Suprapubic skin (tissue), 4 donors: ENCODE measurements at places on chromosomes 7 and 10. TPM values are rescaled to one million over a fixed set of nuclear protein-coding genes. Genes with fewer than 3 reads are reported as not detected.

- H3K27ac ChIP-seq: no peak overlapping the region
- no peaks in the 10 kb centered on the region for H3K4me1 ChIP-seq
- H3K27me3 ChIP-seq: no peaks in the 10 kb centered on the region
These were observed 142.1 kb downstream of the PHTF2 start for GRCh38 chr7:77940647-77941046.

- DNase-seq: no peak
- H3K27ac ChIP-seq: no peak overlapping the region
- no peaks in the 10 kb centered on the region for H3K27me3 ChIP-seq
These were observed 22.3 kb downstream of the MRPS33 start for GRCh38 chr7:140992422-140992821.

Gene NEURL1
- not detected for total RNA-seq

Gene CCDC172
- total RNA-seq: not detected

- no peaks in the 10 kb centered on the region for H3K27me3 ChIP-seq
- no peaks in the 10 kb centered on the region for H3K36me3 ChIP-seq
- DNase-seq: no peak
- H3K27ac ChIP-seq: no peak overlapping the region
These were observed 28.5 kb downstream of the CAV1 start for GRCh38 chr7:116553168-116553964.

DNA sequence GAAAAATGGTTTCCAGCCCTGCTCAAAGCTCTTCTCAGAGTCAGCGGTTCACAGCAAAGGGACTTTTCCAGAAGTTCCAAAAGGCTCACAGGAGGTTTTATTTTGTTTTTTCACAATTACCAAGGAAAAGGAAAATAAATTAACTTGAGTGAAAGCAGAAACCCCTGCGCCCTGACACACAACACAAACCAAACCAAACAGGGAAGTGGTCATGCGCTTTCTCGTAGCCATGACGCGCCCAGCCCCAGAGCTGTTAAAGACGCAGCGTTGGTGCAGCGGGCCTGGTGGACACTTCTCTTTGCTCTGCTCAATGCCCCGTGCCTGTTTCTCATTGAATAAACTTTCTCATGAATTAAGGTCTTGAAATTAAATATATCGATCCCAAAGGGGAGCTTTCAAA lies 134.4 kb upstream of the LYZL2 start:
- DNase-seq: no peak
- no peaks in the 10 kb centered on the region for H3K4me1 ChIP-seq
- H3K4me3 ChIP-seq: no peak overlapping the region
- no peaks in the 10 kb centered on the region for H3K27me3 ChIP-seq
- no peak overlapping the region for H3K27ac ChIP-seq

- no peaks in the 10 kb centered on the region for H3K36me3 ChIP-seq
- DNase-seq: no peak
These were observed 34.1 kb downstream of the HIF1AN start for GRCh38 chr10:100569687-100570481.

- no peak for DNase-seq
- H3K36me3 ChIP-seq: peaks cover 5% of the 10 kb centered on the region
- H3K4me3 ChIP-seq: no peak overlapping the region
- H3K27ac ChIP-seq: no peak overlapping the region
- peaks cover 34% of the 10 kb centered on the region for H3K4me1 ChIP-seq
These were observed 68.6 kb upstream of the EFCAB10 start for GRCh38 chr7:105649727-105650381.

Gene MUC3A
- total RNA-seq: not detected

DNA sequence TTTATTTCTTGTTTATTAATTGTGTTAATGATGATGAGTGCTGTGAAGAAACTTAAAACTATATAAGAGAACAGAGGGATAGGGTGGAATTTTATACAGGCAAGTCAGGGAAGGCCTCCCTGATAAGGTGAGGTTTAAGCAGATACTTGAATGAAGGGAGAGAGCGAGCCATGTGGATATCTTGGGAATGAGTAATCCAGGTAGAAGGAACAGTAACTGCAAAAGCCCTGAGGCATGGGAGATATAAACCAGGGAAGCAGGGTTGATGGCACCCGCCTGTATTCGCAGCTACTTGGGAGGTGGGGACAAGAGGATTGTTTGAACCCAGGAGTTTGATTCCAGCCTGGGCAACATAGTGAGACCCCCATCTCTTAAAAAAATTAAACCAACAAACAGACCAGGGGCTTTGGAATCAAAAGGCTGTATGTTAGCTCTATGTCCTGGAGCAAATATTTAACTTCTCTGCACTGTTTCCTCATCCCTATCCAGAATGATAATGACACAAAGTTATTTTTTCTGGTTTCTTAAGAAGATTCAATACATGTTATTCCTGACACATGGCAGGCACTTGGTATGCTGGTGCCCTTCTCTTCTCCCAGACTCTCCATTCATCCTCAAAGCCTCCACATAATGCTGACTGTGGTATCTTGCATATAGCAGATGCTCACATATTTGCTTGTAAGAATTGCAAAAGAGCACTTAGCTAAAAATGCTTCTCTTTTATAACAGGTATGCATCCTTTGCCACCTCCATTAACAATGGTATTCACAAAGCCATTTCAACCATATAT lies 169.3 kb downstream of the CHN2 start:
- no peak for DNase-seq
- no peaks in the 10 kb centered on the region for H3K36me3 ChIP-seq
- H3K4me1 ChIP-seq: no peaks in the 10 kb centered on the region
- no peak overlapping the region for H3K4me3 ChIP-seq
- H3K27me3 ChIP-seq: no peaks in the 10 kb centered on the region

Gene CFAP70
- total RNA-seq: 2.8 TPM

DNA sequence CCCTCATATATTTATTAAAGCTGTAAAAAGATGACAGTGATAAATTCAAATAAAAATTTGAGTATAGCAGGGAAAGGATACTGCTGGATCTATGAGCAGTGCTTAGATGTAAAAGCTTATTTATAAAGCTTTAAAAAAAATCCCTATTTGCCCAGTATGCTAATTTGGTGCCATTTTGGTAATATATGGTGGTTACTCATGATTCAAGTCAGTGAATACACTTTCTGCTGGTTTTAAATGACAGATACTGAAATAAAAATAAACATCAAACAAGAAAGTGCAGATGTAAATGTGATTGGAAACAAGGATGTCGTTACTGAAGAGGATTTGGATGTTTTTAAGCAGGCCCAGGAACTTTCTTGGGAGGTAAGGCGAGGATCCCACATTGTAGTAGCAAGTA lies 134.4 kb upstream of the SAMD8 start:
- no peak for DNase-seq
- no peaks in the 10 kb centered on the region for H3K27me3 ChIP-seq
- peaks cover 3% of the 10 kb centered on the region for H3K4me1 ChIP-seq
- H3K36me3 ChIP-seq: peaks cover 28% of the 10 kb centered on the region

Gene TMEM60
- total RNA-seq: 8.7 TPM

- no peak for DNase-seq
- H3K4me1 ChIP-seq: no peaks in the 10 kb centered on the region
- no peaks in the 10 kb centered on the region for H3K36me3 ChIP-seq
- H3K4me3 ChIP-seq: no peak overlapping the region
- no peak overlapping the region for H3K27ac ChIP-seq
These were observed 73.2 kb upstream of the NEUROD6 start for GRCh38 chr7:31413766-31414165.

GRCh38 chr7:121244120-121244870 lies 84.5 kb upstream of the WNT16 start:
- no peaks in the 10 kb centered on the region for H3K27me3 ChIP-seq
- H3K27ac ChIP-seq: no peak overlapping the region
- H3K4me3 ChIP-seq: no peak overlapping the region
- no peak for DNase-seq
- peaks cover 5% of the 10 kb centered on the region for H3K36me3 ChIP-seq
- peaks cover 12% of the 10 kb centered on the region for H3K4me1 ChIP-seq

GRCh38 chr7:69110450-69111050 lies 487.7 kb upstream of the AUTS2 start:
- H3K4me3 ChIP-seq: no peak overlapping the region
- H3K27me3 ChIP-seq: no peaks in the 10 kb centered on the region
- H3K4me1 ChIP-seq: peaks cover 3% of the 10 kb centered on the region
- DNase-seq: no peak
- H3K27ac ChIP-seq: no peak overlapping the region

GRCh38 chr10:4067931-4068561 lies 283.0 kb upstream of the KLF6 start:
- DNase-seq: no peak
- no peak overlapping the region for H3K4me3 ChIP-seq
- H3K4me1 ChIP-seq: peaks cover 27% of the 10 kb centered on the region
- H3K27ac ChIP-seq: peak overlapping the region; percentile 47
- H3K36me3 ChIP-seq: no peaks in the 10 kb centered on the region

Gene ZNF804B
- total RNA-seq: not detected
